ENCODE measurements at places on chromosomes 7 and 10.

DNA sequence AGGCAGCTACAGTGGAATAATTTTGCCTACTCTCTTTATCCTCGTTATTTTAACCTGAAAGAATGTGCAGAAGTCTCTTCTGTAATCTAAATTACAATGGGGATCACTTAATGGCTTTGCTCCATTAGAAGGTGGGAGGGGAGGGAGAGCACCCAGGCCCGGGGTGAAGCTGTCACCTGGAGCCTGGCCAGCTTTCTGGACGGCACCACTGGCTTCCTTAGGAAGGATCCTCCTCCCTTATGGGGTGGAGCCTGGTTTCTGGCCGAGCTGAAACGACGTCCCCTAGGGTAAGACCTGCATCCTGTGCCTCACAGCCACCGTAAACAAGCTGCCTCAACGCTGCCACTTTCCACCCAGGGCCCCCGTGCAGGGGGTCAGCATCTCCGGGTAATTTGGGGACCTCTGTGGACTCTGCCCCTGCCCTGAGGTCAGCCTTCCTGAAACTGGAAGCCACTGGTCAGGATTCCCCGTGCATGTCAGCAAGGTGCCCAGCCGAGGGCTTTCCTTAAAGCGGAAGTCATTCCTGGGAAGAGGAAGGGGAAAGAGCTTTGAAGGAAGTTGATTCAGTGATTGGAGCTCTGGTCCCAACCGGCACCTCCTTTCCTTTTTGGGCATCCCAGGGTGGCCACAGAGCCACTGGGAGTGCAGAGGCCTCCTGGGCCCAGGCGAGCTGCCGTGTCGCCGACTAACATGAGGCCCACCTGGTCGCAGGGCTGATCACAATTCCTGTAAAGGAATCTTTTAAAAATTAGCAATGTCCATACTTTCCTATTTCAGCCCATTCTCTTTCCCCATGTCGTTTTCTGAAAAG lies 569.1 kb downstream of the DNAJB6 start:
- DNase-seq = no peak

DNA sequence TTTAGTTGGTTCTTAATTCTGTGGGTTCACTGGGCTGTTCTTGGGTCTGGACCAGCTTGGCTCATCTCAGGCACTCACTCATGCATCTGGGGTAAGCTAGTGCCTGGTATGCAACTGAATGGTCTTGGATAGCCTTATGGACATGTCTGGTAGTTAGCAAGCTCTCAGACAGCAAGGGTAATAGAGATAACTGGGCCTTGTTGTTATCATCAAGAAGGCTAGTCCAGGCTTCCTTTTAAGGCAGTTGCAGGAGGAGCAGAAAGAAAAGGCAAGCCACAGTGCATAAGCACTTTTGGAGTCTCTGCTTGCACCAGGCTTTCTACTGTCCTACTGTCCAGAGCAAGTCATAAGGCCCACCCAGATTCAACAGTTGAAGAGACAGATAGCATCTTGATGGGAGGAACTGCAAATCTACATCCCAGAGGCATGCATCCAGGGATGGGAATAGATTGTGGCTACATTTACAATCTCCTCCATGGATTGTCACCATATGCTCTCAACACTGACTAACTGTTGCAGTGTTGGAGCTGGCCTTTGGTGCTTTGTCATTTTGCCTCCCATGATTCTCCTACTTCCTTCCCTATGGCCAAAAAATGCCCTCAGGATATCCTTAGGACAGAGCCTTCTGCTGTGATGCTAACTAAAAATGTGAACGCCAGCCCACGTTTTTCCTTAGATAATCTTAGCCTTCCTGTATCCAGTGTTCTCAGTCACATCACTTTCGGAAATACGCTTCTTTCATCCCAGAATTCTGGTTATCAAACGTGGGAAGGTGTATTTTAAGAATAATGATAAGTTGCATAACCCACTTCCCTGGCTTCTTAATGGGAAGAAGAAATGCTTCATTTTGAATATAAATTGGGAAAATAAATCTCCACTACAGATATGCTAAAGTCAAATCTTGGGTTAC lies 3.6 kb downstream of the GIMAP4 start:
- no peak for DNase-seq

DNA sequence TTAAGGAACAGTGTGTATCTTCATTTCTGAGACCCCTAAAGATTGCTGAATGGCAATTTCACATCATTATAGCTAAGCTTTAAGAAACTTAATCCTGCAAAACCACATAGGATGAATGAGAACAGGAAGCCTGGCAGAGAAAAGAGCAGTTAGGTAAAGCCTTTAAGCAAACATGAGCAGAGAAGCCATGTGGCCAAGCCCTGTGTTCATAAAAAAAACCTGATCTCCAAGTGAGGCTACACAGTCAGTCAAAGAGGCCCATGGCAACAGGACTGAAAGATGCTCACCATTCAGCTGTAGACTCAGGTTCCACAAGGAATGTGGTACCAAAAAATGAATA lies 9.3 kb downstream of the LIPA start:
- DNase-seq = no peak

- DNase-seq = peak; percentile 34
Measured at GRCh38 chr7:41002741-41003610, 699.9 kb downstream of the INHBA start.

- no peak for DNase-seq
Measured at GRCh38 chr7:84477786-84478478, 283.3 kb upstream of the SEMA3A start.

DNA sequence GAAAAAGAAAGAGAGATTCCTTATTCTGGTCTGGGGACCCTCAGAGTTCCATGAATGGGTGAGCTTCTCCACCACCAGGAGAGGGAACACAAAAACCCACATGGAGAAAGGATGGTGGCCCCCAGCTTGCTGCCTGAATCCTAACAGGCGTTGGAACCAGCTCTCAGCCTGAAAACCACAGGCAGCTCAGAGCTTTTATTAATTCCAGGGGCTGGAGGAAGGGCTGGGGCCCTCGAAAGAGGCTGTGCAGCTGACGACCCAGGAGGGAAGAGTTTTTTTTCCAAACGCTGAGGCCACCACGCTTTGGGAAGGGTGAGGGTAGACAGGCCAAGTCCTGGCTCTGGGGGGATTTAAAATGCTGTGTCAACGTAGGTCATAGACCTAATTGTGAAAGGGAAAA lies 10.8 kb upstream of the ELN start:
- DNase-seq = no peak

GRCh38 chr7:13898957-13899670 lies 90.4 kb downstream of the ETV1 start:
- no peak for DNase-seq

DNA sequence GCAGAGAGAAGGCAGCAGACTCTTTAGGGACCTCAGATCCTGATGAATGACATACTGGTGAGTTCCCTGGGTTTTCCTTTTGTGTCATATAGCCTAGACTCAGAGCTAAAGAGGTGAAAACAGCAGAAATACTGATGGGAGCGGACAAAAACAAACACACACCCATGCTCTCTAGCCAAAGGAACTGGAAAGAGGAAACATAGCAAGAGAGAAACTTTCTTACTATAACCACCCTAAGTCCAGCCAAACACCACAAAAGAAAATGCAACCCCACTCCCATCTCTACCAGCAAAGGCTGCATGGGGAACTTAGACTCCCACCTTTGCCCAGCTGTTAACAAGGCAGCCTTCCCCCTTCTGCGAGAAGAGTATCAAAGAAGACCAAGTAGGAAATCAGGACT lies 16.3 kb downstream of the GSAP start:
- no peak for DNase-seq

DNA sequence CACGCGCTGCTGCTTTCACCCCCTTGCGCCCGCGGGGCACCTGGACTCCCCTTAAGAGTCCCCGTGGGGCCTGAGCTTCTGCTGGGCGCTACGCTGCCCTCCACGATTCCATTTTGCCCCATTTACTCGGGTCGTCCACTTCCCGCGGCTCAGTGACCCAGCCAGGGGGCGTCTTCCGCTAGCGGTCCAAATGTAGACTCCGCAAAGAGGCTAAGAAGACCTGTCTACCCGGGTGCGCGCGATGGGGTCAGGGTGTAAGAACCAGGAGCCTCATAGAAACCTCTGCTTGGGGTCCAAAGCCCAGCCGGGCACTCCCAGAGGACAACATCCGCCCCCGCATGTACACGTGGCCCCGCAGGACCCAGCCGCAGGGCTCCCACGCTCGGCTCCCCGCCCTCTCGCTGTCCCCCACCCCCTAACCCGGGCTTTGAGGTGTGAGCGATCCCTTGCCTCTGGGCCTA lies 5.2 kb upstream of the HMX2 start:
- no peak for DNase-seq

All from activated CD4-positive, CD25-positive, alpha-beta regulatory T cell treated with anti-CD3 and anti-CD28 coated beads, Interleukin-2, amount 50 U/mL, for 72 hours (primary cell).